ENCODE measurements at places on chromosomes 2 and 18.
A peak's percentile ranks its signal among the peaks of the same experiment; 100 is the strongest.

DNA sequence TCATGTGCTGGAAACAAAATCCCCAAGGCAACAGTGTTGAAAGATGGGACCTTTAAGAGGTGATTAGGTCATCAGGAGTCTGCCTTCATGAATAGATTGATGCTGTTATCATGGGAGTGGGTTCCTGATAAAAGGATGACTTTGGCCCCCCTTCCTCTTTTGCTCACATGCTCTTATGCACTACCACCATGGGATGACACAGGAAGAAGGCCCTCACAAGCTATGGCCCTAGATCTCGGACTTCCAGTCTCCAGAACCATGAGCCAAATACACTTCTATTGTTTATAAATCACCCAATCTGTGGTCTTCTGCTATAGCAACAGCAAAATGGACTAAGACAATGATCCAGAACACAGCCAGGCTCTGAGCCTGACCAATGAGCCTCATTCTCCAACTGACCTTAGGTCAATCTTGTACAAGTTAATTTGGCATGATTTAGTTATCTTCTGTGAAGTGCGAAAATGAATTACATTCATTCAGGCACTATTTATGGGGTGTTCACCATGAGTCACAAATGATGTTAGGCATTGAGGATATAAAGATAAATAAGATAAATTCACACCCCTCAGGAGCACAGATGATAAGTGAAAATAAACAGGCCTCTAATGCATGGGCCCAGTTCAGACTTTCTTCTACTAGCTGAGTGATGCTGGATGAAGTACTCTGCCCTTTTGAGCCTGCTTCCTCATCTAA, 37.7 kb upstream of the NT5C1B start:
- no peak for DNase-seq

DNA sequence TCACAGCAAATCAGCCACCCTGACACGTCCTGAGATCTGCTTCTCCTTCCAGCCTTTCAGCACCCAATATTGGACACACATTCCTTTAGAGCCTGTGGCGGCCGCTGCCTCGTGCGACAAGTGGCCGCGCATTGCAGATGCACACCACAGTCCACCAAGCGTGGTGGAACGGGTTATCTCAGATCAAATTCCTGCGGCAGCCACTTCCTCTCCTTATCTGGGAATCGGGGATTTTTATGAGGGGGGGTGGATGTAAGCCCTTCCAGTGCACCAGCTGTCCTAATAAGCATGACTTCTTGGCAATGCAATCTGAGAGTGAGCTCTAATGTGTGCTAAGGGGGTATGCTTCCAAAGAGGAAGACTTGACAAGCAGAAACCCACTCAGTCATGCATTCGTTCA, 18.3 kb upstream of the BMP10 start:
- no peak for DNase-seq

DNA sequence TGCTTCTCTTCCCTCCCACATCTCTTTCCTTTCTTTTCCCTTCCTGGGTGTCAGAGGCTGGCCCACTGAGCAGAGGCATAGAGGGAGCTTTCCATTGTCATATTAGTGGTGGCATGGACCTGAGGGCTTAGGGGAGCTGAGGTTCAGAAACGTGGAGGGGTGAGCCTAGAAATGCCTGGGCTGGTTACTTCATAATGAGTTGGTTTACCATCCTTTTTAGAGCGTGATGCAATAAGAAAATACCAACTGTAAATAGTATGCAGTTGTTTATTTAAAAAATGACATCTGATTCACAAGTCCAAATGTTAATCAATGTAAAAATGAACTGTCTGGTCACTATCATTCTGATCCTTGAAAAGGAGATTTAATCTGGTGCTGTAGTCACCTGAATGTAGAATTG, 46.3 kb downstream of the MYO1B start:
- DNase-seq = no peak

DNA sequence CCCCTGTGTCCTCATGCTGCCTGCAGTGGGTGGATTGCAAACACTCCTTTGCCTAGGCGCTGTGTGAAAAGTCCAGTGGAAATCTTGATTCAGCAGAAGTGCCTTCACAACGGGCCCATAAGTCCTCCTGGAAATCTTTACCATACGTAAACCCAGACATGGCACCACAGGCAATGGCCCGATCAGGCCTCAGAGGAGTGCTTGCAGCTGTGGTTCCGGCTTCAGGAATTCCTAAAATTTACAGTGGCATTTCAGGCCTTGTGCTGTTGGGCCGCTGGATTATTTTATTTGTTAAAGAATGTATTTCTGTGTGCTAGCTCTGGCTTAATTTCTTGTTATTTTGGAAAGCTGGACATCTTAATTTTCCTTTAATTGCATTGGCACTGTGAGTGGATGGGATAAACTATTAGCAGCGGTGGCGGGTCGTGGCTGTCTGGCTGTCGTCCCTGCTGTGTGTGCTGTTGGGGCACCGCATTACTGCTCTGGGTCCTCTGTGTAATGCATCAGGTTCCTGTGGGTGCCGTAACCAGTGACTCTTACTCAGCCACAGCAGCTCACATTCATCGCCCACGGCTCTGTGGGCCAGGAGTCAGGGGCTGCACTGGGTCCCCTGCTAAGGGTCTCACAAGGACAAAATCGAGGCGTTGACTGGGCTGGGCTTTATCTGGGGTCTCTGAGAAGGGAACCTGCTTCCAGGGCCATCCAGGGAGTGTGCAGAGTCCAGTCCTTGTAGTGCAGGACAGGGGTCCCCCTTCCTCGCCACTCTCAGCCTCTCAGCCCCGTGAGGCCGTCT, 73.1 kb downstream of the RTP5 start:
- no peak for DNase-seq

DNA sequence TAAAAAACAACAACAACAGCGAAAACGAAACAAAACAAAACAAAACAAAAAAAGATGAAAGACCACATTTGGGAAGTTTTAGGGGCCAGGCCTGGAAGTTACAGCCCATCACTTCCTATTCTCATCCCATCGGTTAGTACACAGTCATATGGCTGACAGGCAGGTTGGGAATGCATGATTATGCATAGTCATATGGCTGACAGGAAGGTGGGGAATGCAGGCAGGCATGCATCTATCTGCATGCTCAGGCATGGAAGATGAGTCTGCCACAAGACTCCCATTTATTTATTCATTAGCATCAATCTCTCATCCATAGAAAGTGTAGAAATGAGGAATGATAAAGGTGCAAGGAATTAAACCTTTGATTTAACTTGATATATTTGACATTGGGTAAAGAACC, 325.3 kb upstream of the MEX3C start:
- no peak for DNase-seq

DNA sequence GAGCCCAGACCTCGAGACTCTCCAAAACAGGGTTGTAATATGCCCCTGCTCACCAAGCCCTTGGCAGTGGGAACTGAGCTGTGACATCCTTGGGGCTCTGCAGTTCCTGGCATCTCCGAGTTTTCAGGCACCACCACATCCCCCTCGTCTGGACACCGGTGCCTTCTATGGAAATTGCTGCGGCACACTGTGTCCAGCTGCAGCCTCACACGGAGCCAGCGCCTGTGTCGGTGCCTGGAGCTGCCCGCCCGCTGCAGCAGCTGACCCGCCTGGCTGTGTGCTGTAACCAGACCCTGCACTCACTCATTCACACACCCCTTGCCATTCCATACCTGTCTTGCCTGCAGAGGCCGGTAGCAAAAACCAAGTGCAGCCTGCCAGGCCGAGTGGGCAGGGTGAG, 11.8 kb downstream of the IWS1 start:
- no peak for DNase-seq

GRCh38 chr2:70691497-70692140, 76.4 kb downstream of the ADD2 start:
- no peak for DNase-seq

DNA sequence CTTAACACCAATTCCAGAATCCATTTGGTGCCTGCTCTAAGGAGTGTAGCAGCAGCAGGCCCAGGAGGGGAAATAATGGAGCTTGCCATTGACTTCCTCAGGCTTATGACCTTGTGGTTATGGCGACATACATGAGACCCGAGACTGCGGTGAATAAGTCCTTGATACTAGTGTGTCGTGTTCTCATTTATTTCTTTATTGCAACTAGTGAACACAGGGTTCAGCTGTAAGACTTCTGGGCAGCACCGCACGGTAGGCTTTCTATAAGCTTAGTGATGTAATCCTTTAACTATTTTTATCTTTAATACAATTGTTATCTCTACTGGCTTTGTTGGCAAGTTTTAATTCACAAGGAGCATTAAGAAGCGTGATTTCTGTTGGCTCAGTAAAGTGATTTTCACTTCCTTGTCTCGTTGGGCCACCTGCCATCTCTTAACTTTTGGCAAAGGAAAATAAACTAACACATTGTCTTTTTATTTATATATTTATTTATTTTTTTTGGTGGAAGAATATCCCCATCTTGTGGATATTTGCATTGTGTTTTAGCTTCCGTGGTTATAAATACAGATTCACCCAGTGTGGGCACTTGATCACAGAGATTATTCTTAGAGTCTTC, 139.8 kb downstream of the LTBP1 start:
- peak; percentile 56 for DNase-seq

DNA sequence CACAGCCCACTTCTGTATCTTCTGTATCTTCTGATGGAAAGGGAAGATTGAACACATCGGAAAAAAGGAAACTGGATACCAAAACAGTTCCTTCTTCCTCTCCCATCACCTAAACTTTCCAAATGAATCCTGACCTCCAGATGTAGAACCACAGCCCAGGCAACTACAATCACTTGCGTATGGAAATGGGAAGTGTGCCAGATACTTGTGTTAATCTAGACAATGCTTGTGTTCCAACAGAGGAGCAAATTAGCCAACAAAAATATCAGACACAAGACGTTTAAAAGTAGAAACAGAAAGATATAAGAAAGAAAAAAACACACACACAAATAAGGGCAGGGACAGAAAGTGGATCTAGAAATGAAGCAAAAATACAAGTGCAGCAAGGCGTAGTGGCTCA, 31.4 kb upstream of the DUSP2 start:
- DNase-seq = no peak

DNA sequence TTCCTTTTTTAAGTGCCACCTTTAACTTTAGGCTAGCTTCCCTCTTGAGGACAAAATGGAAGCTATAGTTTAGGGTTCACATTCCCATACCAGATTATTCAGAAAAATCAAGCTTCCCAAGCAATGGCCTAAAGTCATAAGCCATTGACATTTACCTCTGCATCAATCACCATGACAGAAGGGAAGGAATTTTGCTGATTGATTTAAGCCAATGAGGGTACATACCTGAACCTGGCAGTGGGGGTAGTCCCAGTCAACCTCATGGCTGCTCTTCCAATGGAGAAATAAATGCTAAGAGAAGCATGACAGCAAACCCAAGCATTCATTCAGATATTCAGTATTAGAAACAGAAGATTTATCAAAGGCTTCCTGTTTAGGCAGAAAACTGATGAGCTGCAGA, 128.4 kb upstream of the CREB1 start:
- DNase-seq = no peak

DNA sequence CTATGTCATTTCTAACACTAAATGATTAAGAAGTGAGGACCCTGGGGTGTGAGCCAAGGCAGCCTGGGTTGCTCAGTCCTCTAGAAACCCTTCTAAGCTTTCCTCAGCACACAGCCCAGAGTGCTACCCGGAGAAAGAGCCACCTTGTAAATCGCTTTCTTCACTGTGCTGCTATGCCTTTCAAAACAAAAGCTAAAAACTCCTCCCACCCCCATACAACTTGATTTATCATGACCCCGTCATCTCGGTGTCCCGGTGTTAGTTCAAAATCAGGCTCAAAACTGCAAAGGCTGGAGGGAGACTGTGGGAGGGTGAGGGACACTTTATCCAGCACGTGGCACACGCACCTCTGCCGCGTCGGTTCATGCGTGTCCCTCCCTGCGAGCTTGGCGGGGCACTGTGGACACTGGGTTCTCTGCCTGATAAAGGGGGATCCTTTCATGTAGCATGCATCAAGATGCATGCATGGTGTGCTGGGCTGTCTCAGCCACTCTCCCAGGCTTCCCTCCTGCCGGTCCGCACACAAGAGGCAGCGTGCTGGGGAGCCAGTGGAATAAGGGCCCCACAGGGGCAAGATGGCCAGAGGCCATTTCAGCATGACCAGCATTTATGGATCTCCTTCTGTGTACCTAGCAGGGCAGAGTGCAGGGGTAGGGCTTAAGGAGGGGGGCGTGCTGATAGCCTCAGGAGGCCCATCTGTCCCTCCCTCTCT, 170.4 kb downstream of the SMAD7 start:
- DNase-seq = no peak

GRCh38 chr2:60029566-60029883, 523.9 kb downstream of the BCL11A start:
- no peak for DNase-seq

GRCh38 chr2:39202639-39203369, 41.0 kb downstream of the CDKL4 start:
- no peak for DNase-seq

DNA sequence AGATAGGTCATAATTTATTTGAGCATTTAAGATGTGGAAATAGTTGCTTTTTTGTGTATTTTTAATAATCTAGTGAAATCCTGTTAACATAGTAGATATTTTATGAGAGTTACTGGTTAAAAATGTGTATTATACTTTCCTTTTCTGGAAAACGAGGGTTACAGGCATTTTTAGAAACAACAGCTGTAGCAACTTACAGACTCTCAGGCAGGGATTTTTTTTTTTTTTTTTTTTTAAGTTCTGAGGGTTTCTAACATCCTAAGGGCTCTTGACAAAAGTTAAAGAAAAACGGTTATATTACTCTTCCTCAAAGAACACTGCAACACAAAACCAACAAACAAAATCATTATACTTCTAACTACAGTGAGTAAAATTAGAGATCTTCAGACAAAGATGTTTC, 205.9 kb downstream of the ACKR3 start:
- DNase-seq = no peak

DNA sequence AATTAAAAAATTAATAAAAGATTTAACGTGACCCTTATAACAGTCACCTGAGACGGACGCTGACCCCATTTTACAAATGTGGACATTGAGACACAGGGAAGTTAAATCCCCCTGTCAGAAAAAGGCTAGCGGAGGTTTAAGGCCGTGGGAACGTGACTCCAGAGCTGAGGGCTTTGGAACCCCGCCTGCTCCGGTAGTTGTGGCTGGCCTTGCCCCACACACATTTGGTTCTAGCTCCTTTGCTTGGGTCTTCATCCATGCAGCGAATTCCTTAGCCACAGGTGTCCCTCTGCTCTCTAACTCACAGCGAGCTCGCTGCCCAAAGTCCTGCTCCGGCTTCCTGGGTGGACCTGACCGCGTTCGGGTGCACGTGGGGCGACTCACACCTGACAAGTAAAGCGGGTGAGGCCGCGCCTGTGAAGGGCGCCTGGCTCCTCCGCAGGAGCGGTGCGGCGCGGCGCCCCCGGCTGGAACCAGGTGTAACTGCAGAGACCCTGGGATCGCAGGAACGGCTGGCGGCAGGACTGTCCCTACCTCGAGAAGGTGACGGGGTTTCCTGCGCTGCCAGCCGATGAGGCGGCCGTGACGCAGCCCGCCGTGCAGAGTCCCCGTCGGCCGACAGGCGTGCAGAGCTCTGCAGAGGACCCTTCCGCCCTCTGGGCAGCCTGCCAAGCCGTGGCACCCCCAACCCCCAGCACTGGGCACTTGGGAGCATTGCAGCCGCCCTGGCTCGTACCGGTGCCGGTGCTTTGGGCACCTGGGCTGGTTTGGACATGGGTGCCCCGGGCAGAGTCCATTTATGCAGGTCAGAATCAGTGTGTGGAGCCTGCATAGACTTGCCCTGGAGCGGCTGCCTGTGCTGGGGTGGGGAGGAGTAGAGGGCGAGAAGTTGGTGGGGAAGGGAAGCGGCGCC, 2.4 kb upstream of the PROC start:
- peak; percentile 73 for DNase-seq
